ENCODE measurements at places on chromosomes 5 and 9.
A peak's percentile ranks its signal among the peaks of the same experiment; 100 is the strongest.

- no peak for DNase-seq
Observed at GRCh38 chr5:102715082-102715807, 39.9 kb upstream of the PAM start.

DNA sequence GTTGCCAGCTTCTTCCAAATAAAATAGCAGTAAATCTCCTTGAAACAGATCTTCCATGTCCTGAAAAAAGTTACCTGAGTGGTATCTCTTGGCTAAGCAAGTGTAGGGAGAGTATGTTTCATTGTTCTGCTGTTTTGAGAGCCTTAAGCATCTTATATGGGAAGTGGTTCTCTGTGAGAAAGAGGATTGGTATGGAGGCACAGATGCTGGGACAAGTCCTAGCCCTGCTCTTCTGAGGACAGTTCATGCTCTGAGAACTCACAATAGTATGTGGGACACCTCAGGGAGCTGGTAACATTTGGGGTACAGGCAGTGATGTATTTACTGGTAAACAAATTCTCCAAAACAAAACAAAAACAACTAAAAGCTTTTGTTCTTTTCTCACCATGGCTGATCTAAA is 2.0 kb downstream of the PPP3R2 start:
- no peak for DNase-seq

DNA sequence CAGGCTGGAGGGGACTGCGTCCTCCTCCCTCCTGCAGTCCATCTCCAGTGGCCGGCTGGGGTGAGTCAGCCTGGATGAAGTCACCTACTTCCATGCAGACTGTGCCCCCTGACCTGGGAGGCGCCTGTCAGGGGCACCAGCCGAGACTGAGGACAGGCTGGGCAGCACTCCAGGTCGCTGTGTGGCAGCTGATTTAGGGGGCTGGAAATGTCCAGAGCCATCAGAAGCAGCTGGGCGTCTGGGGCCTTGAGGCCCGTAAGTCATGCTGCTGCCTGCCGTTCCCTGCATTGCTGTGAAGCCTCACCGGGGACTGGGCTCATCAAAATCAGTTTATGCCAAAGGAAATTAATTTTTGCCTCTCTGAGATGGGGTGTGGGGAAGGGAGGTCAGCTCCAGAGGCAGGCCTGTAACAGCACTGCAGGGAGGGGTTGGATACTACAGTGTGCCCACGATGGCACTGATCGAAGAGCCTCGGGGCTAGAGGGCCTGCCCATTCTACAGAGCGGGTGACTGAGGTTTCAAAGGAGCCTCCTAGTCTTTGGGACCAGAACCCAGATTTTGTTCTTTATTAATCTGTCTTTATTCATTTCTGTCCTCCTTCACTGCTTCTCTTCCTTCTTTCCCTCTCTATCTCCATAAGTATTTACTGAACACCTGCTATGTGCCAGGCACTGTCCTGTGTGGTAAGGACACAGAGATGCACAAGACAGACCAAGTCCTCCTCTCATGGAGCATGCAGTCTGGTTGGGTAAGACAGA is 70.4 kb upstream of the PSD2 start:
- DNase-seq: peak; percentile 76

GRCh38 chr9:122213589-122214413 is 15.0 kb downstream of the LHX6 start:
- no peak for DNase-seq

- DNase-seq: no peak
Observed at GRCh38 chr9:8474937-8475336, 675.4 kb upstream of the DMAC1 start.

Measured in T1000 (cell line).